ENCODE measurements at places on chromosomes 12 and 14. TPM values are rescaled to one million over a fixed set of nuclear protein-coding genes. Genes with fewer than 3 reads are reported as not detected.
A peak's percentile ranks its signal among the peaks of the same experiment; 100 is the strongest.

- DNase-seq: peak; percentile 61
Observed at GRCh38 chr12:121748571-121749265, 36.2 kb downstream of the TMEM120B start.

- DNase-seq: peak; percentile 37
Observed at GRCh38 chr14:68849416-68849815, 56.5 kb upstream of the ZFP36L1 start.

GRCh38 chr14:69711065-69711464, 55.9 kb upstream of the SRSF5 start:
- peak; percentile 93 for DNase-seq

Gene LRCOL1
- total RNA-seq: 0.13 TPM

- DNase-seq: no peak
Observed at GRCh38 chr12:14313379-14314138, 51.9 kb upstream of the ATF7IP start.

Gene HOXC4
- 10.1 TPM for total RNA-seq

Gene GLT1D1
- 0.71 TPM for total RNA-seq

Gene TCP11L2
- 17.1 TPM for total RNA-seq

Gene OTX2
- 0.04 TPM for total RNA-seq

Measured in muscle of leg (tissue), 16 donors.